Stimulated activated CD8-positive, alpha-beta memory T cell treated with anti-CD3 and anti-CD28 coated beads, Interleukin-7, amount 100 ng/mL, for 4 hours (primary cell): ENCODE measurements at places on chromosomes 12 and 14.

DNA sequence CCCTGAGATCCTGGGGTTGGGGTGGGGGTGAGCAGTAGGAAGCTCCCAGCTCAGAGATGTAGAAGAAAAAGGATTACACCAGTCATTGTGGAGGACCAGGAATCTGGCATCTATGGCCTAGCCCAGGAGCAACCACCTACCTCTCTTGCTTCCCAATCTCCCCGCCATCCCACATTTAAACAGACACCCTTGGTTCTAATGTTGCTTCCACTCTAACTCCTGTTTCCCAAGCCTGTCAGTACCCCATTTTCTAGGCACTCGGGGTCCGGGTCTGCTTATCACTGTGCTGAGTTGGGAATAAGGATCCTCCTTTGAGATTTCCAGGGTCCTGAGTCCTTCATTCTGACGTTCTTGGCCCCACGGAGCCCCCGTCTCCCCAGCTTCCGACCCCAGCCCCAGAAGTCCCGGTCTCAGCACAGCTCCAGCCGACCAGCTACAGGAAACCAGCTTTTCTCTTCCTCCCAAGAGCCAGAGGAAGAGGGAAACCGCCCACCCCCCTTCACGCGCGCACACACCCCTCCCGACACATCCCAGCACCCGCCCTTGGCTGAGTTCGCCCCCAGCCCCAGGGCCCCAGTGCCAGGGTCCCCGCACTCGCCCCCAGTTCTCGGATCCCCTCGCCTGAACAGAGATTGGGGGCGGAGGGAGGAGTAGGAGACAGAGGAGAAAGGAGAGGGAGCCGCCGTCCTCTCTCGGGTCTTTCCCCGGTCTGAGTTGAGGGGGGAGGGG lies 1.2 kb downstream of the ITGA5 start:
- no peak for DNase-seq

DNA sequence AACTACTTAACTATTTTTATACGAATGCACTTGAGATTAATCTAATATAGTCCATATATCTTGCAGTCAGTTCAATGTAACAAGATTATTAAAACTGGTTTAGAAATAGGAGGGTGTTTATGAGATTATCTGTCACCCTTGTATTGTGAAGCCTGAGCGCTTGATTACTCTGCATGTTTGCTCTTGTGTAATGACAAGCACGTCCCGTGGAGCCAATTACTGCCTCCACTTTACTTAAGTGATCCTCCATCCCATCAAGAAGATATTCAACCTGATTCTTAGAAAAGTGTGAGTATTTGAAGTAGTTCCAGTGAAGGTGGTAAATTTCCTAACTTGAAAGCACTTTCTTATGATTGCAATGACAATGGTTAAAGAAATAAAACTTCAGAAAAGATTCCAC lies 415.2 kb upstream of the GARIN6 start:
- no peak for DNase-seq

DNA sequence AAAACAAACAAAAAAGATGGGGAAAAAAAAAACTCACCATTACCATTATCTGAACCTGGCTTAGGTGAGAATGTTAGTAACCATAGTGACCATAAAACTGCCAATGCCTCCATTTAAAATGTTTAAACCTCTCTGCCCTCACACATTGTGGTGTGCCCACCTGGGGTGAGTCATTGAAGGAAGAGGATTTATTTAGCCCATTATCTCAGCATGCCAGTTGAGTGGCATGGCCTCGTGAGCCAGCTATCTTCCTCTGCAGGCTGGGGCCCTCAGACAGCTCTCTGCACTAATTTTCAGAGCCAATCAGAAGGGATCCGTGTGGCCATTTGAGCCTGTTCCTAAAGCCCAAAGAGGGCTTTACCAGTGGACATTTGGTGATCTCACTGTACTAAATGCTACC lies 81.8 kb upstream of the CCDC198 start:
- DNase-seq = no peak

DNA sequence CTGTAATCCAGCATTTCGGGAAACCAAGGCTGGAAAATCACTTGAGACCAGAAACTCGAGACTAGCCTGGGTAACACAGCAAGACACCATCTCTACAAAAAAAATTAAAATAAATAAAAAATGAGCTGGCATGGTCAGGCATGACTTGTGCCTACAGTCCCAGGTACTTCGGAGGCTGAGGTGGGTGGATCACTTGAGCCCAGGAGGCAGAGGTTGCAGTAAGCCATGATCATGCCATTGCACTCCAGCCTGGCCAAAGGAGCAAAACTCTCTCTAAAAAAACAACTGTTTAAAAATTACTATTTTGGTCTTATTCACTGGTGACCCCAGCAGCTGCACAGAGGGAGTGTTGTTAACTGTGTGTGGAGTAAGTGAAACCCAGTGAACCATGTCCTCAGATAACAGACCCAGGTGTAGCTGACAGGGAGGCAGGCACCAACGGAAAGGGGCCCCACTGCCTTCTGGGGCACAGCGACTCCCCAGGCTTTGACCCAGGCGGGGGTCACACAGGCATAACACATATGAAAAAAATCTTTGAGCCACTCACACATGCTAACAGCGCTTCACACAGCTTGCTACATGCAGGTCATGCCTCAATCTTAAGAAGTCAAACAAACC lies 12.1 kb downstream of the DDX54 start:
- DNase-seq = no peak

DNA sequence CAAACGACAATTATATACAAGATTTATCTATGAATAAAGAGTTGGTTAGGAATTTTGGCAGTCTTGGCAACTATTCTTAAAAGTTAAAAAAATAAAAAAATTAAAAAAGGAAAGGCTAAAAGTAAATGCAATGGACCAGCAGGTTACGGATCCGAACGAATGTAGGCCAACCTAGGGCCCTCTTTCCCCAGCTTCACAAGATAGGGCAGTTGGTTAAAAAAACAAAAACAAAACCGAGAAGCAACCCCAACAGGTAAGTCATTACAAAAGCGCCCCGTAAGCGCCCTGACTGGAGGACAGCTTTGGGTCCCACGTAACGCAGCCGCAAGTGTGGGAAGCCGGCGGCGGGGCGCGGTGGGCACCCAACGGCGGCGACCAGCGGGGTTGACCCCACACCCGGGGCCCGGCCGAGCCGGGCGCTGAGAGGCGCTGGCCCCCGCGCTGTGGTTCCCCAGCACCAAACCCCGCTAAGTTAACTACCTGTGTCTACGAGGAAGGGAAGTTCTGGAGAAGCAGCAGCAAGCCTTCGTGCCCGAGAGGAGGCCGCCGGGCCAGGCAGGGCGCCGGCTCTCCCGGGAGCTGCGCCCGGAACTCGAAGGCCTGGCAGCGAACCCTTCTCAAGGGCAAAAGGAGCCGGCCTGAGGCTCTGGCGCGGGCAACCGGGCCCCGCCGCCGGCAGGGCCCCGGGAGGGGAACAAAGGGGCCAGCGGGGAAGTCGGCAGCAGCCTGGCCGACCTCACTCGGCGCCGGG lies 882 bp downstream of the HECTD1 start:
- DNase-seq = peak; percentile 21

DNA sequence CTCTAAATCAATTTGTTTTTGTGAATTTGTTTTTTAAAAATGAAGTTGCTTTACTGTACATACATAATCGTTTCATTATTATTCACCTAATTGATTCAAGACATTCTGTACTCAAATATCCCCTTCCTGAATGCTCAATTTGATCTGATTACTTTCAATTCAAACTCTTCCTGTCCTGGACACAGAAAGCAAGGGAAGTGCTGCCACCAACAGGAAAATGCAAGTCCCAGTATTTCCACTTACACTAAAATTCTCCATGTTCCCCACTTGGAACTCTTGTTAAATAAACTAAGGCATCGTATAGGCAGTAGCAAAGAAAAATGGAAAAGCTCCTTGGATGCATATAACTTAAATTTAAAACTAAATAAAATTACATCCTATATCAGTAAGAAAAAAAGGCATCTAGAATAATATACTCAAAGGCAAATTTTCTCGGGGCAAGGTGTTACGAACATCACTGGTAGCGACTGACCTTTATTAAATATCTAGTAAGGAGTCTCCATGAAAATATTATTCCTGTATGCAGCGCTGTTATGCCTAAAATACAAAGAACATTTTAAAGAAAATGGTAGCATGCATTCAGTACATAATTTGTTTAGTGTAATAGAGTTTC lies 72.0 kb upstream of the DBX2 start:
- DNase-seq = no peak

DNA sequence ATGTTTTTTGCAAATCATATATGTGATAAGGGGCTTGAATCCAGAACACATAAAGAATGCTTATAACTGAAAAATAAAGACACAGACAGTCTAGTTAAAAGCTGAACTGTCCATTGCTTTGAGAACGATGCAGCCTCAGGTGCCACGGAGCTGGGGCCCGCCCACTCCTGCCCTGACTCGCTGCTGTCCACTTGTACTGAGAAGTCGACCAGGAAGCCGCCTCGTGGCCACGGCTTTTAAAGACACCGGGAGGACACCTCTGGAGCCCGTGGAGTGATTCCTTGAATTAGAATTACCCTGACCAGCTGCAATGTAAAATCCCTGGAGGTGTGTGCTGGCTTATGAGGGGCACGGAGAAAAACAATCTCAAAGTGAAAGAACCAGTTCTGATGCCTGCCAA lies 23.9 kb upstream of the TEX22 start:
- DNase-seq = no peak

GRCh38 chr12:24488091-24488596 lies 460.8 kb downstream of the BCAT1 start:
- DNase-seq = no peak

GRCh38 chr12:54300225-54300731 lies 537 bp downstream of the NFE2 start:
- no peak for DNase-seq

DNA sequence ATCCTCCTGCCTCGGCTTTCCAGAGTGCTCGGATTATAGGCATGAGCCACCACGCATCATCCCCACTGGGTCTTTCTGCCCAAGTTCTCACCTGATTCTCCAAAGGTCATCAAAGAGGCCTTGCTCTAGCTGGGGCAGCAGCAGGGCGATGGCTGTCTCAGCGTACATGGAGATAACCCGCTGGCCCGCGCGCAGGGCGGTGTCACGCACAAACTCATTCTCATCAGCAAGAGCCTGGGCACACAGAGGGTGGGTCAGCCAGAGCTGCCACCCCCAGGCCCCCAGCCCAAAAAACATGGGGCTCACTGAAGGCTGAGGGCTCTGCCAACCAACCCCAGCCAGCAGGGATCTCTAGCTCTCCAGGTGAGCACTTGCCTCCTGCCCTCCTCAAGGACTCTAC lies 27.7 kb upstream of the RAB35 start:
- no peak for DNase-seq

DNA sequence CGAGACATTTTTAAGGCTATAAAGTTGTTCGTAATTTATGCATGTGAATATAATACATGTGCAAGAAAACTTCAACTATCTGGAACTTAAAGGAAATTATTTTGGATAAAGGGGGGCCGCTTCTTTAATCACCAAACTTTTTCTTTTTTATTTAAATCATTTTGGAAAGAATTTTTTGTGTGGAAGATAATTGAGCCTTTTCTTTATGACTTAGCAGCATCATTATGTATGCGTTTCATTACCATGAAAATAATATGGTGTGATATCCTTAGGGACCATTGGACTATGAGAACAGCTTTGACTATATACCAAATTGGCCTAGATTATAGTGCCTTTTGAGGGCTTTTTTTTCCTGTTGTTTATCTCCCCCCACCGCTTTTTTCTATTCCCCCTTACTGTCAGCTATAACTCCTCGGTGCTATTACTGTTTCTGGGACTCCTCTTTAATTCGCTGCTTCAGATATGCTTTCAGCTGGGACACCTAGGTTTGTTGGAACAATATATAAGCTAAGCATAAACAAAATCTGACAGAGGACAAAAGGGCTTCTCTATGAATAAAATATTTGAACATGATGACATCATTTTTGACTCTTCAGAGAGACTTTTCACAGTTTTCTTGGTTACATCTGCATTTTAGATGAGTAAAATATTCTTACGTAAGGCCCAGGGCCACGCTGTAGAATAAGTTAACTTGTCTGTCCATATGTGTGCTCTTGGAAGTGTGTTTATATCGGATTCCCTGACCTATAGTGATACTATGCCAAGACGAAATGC lies 392.7 kb downstream of the NPAS3 start:
- no peak for DNase-seq

- no peak for DNase-seq
Measured at GRCh38 chr12:63164911-63165310, 13.9 kb upstream of the AVPR1A start.

DNA sequence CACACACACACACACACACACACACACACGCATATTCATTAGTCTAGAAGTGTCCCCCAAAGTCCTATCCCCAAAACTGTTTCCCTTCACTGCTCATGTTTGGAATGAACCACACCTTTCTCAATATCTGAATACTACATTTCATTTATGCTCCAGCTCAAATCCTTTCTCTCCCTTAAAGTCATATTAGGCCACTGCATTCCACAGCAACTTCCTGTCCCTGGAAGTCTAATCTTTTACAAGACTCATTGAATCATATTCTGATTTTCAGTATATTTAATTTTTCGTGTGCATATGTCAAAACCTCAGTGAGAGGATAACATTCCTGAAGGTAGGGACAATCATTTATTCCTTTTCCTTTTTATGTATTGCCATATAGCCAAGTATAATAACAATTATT lies 155.6 kb upstream of the LMNTD1 start:
- no peak for DNase-seq

DNA sequence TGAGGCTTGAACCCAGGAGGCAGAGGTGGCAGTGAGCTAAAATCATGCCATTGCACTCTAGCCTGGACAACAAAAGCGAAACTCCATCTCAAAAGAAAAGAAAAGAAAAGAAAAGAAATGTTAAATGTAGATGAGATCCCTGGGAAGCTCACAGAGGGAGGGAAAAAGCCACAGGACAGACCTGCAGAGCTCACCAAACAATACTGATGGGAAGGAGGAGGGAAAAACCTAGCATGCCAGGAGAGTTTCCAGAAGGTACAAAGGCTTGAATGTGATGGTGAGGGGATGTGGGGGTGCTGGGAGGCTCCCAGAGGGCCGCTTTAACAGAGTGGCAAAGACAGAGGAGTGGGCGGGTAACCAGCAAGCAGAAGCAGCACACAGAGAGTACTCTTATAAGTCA lies 72.3 kb downstream of the PTPN21 start:
- no peak for DNase-seq

GRCh38 chr14:95979339-95980042 lies 59.7 kb upstream of the C14orf132 start:
- DNase-seq = no peak

- no peak for DNase-seq
Measured at GRCh38 chr12:51838762-51839161, 9.8 kb downstream of the FIGNL2 start.

DNA sequence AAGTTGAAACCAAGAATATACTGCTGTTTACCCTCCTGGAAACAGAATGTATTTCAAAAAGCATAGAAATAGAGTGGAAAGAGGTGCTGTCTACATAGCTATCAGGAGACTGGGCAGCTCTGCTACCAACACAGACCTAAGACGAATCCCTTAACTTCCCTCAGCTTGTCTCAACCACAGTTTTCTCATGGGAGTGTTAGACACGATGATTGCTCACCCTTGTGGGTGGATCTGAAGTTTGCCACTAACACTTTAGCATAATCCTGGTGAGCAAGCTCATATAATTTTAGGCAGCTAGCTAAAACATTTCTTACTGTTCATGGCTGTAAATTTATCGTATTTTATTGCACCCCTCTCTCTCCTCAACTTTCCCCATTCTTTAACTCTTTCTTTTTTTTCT lies 38.5 kb downstream of the C12orf75 start:
- no peak for DNase-seq

- no peak for DNase-seq
Measured at GRCh38 chr12:90106568-90106967, 397.9 kb upstream of the ATP2B1 start.
